CD4-positive, alpha-beta T cell (primary cell): ENCODE measurements at places on chromosomes 2 and 18.

DNA sequence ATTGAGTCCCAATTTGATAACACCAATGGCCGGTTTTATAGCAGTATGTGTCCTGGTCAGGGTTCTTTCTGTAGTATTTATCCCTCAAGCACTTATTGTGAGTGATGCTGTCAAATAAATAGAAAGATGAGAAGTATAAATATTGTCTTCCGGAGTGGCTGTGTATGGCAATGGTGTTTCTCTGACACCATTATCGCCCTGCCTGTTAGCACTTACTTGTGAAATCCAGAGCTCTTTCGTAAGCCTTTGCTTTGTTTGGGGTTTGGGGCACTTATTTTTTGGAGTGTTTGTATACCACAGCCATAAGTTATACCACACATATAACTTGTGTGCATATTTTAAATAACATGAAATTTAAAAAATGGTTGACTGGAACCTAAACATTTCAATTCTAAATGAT is 29.3 kb downstream of the CD8B2 start:
- DNase-seq = no peak

GRCh38 chr2:167592441-167592840 is 655.0 kb downstream of the STK39 start:
- DNase-seq = no peak

DNA sequence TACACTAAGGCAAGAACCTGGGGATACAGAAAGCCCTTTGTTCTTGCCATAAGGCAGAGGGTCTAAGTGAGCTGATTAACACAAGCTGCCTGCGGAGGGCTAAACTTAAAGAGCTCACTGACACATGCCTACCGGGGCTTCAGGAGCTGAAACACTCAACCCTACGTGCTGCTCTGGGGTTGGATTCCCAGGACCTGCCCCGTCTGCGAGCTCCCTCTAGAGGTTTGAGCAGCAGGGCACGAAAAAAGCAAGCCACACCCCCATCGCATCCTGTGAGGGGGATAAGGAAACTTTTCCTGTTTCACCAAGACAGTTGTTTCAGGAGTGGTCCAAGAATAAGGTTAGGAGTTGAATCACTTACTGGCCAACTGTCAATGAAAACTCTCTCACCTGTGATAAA is 562.1 kb downstream of the TMX3 start:
- DNase-seq = no peak

- no peak for DNase-seq
Measured at GRCh38 chr2:72148837-72149555, 1.3 kb upstream of the CYP26B1 start.

- DNase-seq = no peak
Measured at GRCh38 chr2:218961651-218962570, 2.4 kb downstream of the CDK5R2 start.

- DNase-seq = no peak
Measured at GRCh38 chr18:58438161-58438957, 190.5 kb downstream of the ALPK2 start.

DNA sequence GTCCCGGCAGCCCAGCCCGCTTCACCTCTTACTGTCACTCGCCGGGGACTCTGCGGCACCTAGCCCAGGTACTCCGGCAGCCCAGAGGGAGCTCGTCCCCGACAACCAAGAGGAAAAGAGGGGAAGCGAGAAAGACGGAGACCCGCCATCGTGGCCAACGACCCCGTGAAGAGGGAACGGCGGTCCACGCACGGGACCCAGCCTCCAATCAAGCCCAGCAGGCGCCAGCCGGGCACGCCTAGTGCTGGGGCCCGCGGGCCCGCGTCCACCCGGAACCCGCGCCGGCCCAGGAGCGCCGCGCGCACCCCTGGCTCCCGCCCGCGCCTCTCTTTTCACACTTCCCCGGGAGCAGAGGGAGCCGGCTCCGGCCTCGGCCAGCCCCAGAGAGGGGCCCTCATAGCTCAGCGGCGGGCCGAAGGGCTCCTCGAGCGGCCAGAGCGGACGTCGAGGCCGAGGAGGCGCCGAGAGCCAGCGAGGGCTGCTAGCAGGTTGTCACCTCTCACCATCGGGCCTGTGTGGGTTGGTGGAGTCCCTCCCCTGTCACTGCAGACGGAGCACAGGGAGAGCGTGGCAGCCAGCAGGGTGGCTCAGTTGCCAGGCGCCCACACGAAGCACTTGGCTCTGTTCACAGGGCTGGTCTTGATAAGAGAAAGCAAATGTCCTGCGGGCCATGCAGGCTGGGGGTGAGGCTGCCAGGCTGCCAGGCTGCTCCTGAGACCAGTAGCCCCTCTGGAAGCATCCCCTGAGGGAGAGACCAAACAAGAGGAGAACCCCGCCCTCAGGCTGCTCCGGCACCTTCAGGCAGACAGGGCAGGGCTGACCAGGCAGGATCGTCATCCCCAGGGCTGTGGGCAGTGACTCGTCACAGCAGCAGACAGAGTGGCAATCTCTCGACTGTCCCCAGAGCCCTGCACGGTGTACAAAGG is 36.9 kb upstream of the KLF11 start:
- no peak for DNase-seq

- no peak for DNase-seq
Measured at GRCh38 chr18:8656232-8656631, 47.0 kb downstream of the RAB12 start.

DNA sequence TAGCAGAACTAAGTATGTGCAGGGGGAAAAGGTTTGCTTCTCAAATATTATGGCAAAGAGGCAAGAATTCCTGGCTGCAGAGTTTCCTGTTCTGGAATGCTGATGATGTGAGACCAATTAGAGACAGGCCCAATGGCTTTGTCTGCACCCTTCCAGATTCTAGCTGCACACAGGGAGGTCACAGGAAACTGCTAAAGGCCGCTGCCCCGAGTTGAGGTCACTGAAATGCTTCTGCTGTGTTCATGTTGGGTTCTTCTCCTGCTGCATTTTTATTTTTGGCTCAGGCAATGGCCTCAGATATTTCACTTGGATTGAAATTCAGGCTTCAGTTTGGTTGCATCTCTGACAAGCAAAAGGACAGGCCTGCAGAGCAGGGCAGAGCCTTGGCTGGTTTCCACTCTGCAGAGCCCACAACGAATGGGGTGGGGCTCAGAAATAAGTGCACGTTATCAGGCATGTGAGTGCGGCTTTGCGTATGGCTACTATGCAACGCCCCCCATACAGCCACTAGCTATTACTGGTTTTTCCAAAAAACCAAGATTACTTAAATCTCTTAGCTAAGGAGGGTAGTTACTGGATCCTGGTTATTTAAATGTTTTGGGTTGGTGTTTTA is 66.9 kb upstream of the FZD5 start:
- DNase-seq = no peak

- no peak for DNase-seq
Measured at GRCh38 chr2:64455545-64455944, 1.6 kb downstream of the LGALSL start.

GRCh38 chr2:84486441-84487115 is 27.5 kb upstream of the SUCLG1 start:
- no peak for DNase-seq

- no peak for DNase-seq
Measured at GRCh38 chr2:126935774-126936173, 37.1 kb downstream of the TEX51 start.

DNA sequence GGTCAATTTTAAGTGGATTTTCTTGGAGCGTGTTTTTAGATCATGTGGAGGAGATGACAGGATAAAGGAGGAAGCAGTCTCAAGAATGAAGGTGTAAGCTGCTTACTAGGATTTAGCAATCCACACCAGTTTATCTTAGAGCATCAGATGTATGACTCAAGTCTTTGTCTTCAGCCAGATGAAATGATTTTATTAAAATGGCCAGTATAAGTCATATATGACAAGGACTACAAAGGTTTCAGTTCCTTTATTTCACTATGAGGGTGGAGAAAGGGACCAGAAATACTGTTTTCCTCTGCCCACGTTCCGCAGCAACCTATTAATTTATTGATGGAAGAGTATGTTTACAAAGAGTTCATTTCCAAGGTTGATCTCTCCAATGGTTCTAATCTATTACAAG is 970.5 kb upstream of the SLC39A10 start:
- DNase-seq = no peak

DNA sequence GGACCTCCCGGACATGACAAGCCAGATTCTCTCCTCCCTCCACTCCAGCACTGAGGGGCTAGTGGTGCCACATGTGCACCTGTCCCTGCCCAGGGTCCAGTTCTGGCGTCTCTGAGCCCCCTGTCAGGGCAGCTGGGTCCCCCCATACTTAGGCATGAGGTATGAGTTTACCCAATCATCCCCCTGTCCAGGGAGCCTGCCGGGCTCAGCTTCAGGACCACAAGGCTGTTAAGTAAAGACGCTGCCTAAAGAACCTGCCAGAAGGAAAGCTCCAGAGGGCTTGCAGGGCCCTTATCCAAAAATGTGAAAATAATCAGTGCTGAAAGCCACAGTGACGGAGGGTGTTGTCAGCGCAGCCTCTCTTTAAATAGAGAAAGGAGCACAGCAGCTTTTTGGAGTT is 40.0 kb downstream of the SH3BP4 start:
- DNase-seq = no peak

DNA sequence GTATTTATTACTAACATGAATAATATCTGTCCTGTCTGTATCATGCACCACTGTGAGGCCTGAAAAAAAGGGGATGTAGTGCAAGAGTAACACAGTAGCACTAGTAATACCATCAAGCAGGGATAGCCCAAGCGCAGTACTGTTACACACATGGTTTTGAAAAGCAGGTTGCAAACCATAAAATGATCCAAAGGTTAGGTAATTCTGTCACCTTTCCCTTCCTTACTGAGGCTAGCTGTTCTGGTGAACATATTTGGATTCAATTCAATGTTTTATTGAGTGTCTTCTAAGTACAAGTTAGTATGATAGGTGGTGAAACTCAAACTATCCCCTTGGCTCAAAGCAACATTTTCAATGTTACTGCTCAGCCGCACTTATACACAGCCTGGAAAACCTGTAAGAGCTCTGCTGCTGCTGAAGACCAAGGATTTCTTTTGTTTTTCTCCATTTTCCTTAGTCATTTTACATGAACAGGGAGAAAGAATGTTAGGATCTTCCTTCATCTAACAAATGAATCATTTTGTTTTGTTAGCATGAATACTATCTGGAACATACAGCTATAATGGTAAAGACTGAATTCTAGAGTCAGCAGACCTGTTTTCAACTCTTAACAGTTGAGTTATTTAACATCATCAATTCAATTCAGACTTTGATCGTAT is 102.5 kb upstream of the ITPRID2 start:
- DNase-seq = no peak

GRCh38 chr2:171480908-171481307 is 41.4 kb upstream of the CYBRD1 start:
- no peak for DNase-seq

GRCh38 chr2:77336013-77336412 is 186.2 kb downstream of the LRRTM4 start:
- DNase-seq = no peak

DNA sequence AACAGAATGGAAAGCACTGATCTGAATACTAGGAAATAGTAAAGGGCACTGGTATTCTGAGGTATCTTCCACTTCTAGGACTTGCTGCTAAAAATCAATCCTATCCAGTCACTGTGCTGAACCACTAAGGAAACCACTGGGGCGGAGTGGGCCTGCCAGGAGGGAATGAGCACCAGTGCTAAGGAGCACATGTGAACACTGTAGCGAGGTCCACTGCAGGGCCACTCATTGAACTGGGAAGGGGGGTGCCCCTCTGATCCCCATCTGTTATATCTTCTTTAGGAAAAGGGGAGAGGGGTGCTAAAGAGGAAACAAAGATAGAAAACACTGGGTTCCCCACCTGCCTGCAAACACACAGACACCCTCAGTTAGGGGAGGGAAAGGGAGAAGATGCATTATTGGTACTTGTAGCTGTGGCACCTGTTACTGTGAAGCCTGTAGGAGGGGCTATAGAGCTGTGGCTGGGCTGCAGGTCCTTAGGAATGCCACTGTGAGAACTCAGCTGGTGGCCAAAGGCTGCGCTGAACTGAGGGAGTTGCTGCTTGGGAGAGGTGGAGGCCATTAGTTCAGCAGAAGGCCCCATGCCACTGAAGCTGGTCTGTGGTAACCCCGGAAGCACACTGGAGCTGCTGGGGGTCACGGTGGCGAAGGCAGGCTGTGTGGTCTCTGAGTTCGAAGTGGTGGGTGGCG is 81.8 kb downstream of the INO80D start:
- no peak for DNase-seq
